Right kidney (tissue), 9 donors: ENCODE measurements at places on chromosomes 4 and X.
A peak's percentile ranks its signal among the peaks of the same experiment; 100 is the strongest.

DNA sequence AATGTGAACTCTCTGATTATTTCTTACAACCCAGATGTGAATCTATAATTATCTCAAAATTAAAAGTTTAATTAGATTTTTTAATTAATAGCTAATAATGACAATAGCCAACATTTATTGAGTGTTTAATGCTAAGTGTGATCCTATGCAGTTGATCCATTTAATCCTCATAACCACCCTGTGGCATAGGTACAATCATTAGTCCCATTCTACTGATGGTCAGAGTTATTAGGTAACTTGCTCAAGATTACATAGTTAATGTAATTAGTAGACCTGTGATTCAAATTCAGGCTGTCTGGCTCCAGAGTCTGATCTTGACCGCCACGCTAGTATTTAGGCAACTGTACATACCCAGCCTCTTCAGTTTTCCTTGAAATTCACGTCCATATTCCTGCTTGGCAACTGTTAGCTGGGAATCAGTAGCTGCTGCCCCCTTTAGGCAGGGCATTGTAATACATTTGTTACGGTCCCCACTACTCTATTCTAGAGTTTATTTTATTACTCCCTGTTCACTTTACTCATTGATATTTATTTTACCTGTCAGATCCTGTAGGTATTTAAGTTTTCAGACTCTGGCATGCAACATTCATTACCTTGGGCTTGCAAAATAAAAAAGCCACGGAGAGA, 20.6 kb upstream of the TEC start:
- no peak for DNase-seq

DNA sequence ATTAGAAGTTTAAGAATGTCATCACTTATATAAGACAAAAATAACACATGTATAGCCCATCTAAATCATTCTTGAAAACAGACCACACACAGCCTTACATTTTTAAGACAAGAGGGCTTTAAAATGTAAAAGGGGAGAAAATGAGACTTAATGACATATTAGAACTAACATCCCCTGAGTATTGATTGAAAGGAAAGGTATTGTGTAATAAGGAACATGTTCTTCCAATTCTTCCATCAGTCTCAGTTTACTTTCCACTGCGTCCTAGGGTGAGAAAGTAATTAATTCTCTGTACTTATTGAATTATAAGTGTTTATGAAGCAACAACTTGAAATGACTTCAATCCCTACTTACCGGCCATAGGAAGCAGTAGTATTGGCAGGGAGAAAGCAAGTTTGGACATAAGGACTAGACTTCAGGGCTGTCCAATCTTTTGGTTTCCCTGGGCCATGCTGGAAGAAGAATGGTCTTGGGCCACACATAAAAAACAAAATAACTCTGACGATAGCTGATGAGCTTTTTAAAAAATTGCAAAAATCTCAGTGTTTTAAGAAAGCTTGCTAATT, 202.7 kb upstream of the SPRY1 start:
- no peak for DNase-seq

- no peak for DNase-seq
Observed at GRCh38 chrX:38803243-38803587, 2.0 kb downstream of the MID1IP1 start.

- DNase-seq: no peak
Observed at GRCh38 chr4:37601531-37601930, 84.6 kb downstream of the RELL1 start.

GRCh38 chr4:57719456-57719855, 609.3 kb upstream of the IGFBP7 start:
- DNase-seq: peak; percentile 17

GRCh38 chr4:107837317-107837716, 12.6 kb downstream of the SGMS2 start:
- no peak for DNase-seq

DNA sequence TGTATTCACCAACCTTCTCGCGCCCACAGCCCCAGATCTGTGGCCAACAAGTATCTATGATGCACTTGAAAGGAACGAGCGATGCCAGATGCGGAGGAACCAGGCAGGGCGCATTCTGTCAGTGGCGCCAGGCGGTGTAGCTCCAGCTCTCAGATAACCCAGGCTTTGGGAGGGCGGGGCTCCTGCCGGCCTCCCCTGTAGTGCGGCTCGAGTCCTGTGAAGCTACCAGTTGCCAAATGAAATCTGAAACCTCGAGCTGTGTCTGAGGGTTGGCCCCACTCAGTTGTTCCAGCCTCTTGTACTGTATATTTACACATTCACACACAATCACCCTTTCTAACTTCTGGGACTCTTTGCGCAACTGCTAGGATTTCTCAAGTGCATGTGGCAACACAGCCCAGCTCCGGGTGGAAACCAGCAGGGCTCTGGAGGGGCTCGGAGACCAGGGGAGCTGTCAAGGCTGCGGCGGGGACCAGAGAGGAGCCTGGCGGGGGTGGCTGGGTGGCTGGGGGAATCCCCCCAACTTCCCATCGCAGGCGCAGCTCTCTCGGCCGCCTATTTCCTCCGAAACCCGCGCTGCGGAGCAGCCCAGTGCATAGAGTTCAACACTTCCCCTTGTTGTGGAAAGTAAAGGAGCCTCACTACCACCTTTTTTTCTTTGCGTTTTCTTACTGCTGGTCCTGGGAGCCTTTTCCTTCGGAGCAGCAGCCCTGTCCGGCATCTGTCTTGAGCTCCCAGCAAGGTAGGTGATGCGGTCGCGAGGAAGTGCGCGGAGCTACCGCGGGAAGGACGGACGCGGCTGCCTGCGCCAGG, at the start of gene ARHGAP24:
Gene ARHGAP24 (plus strand): TSS at position 333 of the 813 bp plus-strand sequence.
- peak; percentile 89 for DNase-seq

- no peak for DNase-seq
Observed at GRCh38 chrX:361231-362145, 25.2 kb downstream of the PPP2R3B start.

- DNase-seq: no peak
Observed at GRCh38 chrX:56947699-56948098, 47.6 kb downstream of the SPIN3 start.
